ENCODE measurements at places on chromosomes 2 and 18.

DNA sequence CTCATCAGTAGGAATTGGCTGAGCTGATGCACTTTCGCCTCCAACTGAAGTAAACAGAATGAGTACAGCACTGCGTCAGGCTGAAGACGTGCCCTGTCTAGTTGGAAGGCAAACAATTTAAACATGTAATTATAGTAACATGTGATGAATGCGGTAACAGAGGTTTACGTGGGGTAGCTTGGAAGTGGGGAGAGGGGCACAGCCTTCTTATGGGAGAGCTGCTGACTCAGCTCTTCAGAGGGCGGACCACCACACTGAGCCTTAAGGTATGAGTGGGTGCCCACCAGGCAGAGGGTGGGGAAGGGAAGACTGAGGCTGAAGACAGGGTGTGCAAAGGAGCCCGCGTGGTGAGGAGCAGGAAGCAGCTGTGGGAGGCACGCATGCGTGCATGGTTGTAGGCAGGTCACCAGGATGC, 6.2 kb upstream of the EHD3 start:
- no peak for DNase-seq

DNA sequence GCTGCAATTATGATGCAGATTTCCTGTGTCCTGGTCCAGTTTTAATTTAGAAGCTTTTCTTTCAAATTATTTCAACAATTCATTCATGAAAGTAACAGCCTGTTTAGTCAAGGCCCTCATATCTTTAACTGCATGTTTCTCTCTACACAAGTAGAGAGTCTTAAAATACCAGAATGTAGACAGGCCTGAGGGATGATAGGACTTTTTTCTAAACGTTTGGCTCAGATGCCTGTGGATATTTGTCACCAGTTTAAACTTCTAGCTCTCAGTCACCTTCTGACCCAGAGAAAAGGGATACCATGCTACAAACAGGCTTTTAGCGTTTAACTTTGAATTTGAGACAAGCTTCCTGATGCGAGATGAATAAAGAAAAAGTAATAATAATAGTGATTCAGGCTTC, 15.7 kb downstream of the COL5A2 start:
- no peak for DNase-seq

GRCh38 chr2:99485411-99485810, 4.4 kb downstream of the REV1 start:
- DNase-seq, result no peak

- no peak for DNase-seq
Measured at GRCh38 chr2:42147641-42148274, 21.4 kb upstream of the EML4 start.

DNA sequence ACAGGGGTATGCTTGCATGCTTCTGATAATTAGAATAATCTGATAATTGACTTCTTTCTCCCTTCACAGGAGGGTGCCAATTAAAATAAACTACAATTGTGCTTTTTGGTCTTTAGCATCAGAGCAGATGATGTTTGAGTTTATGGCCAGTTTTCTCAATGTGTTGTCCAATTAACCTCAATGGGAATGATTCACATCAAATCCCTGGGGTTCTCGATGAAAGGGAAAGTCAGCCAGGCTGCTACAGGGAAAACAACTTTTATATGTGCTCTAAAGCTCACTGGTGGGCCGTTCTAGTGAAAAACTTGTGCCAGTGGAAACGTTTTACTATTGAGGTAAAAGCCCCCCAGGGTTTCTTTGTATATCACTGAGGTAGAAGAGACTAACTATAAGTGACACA, 887.3 kb upstream of the CRIM1 start:
- no peak for DNase-seq

GRCh38 chr2:62698653-62699052, 6.9 kb upstream of the EHBP1 start:
- DNase-seq, result no peak

DNA sequence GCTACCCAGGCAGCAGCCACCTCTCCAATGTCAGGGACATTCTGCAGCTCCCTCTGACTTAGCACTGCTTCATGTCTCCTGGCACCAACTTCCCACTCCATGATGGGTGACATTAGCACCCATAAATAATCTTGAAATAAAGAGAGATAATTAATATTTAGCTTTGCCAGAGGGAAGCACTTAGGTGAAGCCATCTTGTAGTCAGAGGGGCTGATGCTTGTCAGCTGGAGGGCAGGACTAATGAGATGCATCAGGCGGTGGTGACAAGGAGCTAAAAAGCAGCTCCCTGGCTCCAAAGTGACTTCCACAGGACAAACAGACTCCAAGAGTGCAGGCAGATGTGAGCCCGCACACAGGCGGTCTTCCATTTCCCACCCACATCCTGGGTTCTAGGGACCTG, 153.0 kb upstream of the ID2 start:
- DNase-seq, result no peak

DNA sequence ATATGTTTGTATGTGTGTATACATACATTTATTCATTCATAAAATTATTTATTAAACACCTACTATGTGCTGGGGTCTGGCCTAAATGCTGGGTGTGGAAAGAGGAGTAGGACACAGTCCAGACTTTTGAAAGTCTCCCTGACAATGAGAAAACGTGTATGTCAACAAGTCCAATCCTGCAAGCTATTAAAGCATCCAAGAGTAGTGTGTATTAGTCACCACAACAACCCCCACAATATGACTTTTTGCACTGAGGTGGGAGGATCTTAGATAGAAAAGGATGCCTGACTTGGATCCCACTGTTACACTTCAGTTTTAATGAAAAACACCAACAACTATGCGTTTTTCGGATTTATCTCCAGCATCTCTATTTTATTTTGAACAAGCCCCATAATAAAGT, 446.4 kb downstream of the EPHA4 start:
- DNase-seq, result no peak

DNA sequence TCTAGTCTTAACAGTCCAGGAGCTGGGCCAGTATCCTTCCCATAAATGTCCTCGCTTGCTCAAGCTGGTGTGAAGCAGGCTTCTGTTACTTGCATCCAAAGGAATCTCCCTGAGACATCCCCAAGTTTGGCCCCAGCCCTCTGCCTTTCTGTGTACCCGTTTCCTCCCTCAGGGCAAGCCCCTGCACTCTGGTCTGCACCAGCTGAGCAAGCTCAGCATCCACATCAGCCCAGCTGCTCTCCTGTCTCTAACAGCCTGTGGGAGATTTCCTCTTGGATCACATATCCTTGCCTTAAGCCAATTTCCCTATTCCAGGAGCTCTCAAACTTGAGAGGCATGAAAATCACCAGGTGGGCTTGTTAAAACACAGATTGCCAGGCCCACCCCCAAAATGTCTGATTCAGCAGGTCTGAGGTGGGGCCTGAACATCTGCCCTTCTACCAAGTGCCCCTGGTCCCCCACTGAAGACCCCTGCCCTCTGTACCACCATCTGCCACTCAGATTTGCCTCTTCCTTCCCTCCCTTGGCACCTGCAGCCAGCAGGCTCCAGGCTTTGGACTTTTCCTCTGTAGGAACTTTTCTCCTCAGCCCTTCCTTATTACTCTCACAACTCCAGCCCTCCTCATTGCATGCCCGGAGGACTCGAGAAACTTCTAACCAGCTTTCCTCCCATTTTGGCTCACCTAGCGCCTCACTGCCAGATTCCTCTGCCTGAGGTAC, 32.1 kb downstream of the REEP1 start:
- no peak for DNase-seq

GRCh38 chr2:38556006-38556801, 46.5 kb downstream of the HNRNPLL start:
- DNase-seq, result no peak

DNA sequence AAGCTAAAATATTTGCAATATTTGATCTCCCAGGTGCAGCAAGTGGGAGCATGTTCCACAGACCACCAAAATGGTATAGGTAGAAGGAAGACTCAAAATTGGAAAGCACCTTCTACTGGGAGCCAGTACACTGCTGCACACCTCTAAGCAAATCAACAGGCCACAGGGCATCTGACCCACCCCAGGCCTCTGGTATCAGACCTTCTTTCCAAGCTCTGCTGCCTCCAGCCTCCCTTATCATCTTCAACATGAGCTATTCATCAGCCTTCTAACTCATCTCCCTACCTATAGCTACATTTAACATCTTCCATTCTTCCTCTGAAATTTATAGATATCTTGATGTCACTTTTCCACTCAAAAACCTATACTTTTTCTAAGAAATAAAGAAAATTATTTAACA, 294.8 kb downstream of the ZEB2 start:
- DNase-seq, result no peak

DNA sequence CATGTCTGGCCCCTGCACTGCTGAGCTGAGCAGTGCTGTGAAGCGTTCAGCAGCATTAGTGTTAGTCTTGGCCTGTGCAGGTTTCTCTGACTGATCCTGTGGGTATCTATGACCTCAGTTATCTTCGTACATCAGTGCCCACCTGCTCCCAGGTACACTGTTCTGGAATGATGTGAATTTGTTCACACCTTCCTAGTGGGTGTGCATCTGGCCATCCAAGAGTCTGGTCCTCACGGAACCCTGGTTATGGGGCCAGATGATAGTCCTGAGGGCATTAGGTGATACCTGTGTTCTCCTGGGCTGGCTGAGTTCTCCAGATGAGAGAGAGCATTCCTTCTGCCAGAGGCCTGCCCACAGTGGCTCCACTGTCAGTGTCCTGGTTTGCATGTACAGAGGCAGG, 57.2 kb downstream of the INPP4A start:
- DNase-seq, result no peak

- DNase-seq, result no peak
Measured at GRCh38 chr2:213162516-213163118, 11.2 kb upstream of the IKZF2 start.

DNA sequence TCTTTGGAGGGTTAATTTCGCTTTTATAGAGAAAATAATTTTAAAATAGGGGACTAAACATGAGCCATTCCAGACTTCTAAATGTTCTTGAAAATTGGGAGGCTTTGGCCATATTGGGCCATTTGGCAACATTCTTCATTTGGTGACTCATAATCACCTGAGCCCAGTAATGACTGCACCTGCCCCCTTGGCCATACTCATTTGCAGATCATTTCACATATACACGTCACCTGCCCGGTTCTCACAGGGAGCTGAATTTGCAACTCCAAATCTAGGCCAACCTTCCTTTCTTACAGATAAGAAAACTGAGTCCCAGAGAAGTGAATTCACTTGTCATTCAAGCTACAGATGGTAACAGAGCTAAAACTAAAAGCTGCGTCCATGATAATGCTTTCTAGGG, 289.7 kb downstream of the EPHA4 start:
- DNase-seq, result no peak

DNA sequence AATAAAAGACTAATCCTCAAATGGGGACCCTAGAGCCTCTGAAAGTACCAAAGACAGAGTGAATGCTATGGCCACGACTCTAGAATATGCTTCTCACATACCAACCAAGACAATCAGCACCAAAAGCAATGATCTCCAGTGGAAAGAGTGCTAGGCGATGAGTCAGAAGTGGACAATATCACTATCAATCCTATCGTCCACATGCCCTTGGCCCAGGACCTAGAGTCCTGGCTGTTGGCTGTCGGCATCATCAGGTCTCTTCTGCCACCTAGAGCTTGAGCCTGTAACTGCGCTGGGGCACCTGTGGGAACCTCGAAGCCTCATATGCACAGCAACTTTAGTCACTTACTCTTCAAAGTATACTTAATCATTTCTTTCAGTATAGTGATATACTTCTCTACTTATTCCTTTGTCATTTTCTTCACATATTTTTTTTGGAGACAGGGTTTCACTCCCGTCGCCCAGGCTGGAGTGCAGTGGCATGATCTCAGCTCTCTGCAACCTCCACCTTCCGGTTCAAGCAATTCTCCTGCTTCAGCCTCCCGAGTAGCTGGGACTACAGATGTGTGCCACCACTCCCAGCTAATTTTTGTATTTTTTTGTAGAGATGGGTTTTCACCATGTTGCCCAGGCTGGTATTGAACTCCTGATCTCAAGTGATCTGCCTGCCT, 29.7 kb downstream of the NOL10 start:
- peak; percentile 58 for DNase-seq

DNA sequence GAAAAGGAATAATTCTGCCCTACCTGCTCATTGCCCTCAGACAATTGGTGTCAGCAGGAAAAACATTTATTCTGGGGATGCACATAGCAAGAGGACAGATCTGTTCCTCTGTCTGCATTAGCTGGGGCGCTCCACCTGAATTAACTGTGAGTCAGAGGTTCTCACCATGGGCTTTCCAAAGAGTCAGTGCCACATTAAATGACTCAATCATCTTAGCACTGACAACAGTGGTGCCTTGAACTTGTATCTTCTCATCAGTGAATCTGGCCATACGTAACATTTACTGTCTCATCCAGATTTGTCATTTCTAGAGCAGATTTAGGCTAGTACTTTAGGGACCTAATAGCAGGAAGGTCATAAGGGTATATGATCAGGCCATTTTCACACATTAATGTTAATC, 358.1 kb upstream of the CRIM1 start:
- DNase-seq, result no peak

DNA sequence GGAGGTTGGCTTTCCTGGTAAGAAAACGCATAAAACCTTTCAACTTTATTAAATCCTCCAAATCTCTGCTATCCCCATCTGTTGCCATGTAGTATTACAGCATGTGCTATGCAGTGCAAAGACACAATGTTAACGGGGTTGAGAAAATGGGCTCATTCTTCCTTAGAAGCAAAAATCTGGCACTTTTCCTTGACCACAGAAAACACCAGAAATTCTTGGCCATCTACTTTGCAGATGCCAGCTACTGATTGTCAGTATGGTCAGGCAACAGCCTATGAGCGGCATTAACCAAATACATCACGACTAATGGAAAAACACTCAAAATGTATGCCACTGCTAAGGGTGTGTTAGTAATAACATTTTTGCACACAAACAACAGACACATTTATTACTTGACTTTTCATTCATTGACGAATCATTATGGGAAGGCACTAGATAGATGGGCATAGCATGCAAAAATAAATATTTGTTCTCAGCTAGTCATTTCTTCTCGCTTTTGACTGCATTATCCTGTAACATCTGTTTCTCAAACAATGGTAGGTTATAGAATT, 65.2 kb upstream of the CRIM1 start:
- no peak for DNase-seq

DNA sequence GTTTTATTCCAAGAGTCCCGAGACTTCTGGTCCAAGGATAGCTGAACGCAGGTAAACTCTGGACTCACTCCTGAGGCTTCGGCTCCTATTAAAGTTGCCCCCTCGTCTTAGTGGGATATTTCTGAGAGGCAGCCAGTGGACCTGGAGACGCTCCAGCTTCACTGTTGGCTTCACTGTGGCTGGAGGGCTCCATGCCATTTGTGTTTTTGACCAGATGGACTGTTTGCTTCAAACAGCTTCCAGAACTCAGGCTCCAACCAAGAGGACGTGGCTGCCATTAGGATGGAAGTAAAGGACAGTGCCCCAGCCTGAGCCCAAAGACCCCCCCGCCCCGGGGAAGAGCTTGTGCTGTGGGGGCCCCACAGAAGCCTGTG, 94.4 kb upstream of the LDAH start:
- no peak for DNase-seq

GRCh38 chr2:56582570-56582969, 398.8 kb downstream of the CCDC85A start:
- DNase-seq, result no peak

- no peak for DNase-seq
Measured at GRCh38 chr18:35227254-35227653, 13.6 kb upstream of the ZNF397 start.

GRCh38 chr2:234596696-234597575, 100.1 kb upstream of the ARL4C start:
- DNase-seq, result no peak

- no peak for DNase-seq
Measured at GRCh38 chr2:135094508-135094907, 42.4 kb downstream of the RAB3GAP1 start.

GRCh38 chr2:237431372-237431771, 17.4 kb upstream of the COL6A3 start:
- DNase-seq, result no peak

GRCh38 chr2:161843936-161844335, 219.7 kb downstream of the SLC4A10 start:
- DNase-seq, result no peak

Measured in activated T-cell treated with anti-CD3 and anti-CD28 coated beads, Interleukin-2, amount 50 U/mL, for 72 hours (primary cell).